Caco-2 (cell line): ENCODE measurements at places on chromosomes 7 and 10.

GRCh38 chr7:99000196-99000903, 122.0 kb downstream of the TRRAP start:
- no peak for DNase-seq

GRCh38 chr10:65754112-65754511, 1171.7 kb upstream of the LRRTM3 start:
- no peak for DNase-seq

GRCh38 chr10:102117391-102118159, 2.6 kb downstream of the LDB1 start:
- no peak for DNase-seq

GRCh38 chr10:79292891-79293746, 54.1 kb upstream of the PPIF start:
- DNase-seq: peak; percentile 42

GRCh38 chr10:11901454-11901832, 78.3 kb downstream of the PROSER2 start:
- DNase-seq: no peak

DNA sequence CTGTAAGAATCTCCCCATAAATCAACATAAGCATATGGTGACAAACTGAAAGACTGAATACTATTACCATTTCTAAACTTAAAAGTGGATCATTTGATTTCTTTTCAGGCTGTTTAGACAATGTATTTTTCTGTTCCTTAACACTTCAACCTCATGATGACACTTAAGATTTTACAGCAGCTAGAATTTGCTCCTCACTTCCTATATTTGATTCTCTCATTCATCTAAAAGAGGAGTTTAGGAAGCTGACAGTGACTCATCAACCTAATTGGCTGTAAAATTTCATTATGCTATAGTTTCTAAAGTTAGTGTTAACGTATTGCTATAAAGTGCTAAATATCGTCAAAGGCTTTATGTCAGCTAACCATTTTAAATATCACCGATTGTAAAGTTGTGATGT, 478.7 kb downstream of the GRM8 start:
- no peak for DNase-seq

DNA sequence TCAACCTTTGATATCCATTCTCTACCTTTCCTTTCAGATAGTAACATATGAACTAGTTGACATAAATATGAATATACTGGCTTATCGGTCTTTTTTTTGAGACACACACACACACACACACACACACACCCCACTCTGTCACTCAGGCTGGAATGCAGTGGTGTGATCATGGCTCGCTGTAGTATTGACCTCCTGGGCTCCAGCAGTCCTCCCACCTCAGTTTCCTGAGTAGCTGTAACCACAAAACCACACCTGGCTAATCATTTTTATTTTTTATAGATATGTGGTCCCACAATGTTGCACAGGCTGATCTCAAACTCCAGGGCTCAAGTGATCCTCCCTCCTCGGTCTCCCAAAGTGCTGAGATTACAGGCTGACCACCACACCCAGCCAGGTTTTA, 14.2 kb upstream of the NT5C3A start:
- DNase-seq: no peak
